ENCODE measurements at places on chromosomes 4 and X.

DNA sequence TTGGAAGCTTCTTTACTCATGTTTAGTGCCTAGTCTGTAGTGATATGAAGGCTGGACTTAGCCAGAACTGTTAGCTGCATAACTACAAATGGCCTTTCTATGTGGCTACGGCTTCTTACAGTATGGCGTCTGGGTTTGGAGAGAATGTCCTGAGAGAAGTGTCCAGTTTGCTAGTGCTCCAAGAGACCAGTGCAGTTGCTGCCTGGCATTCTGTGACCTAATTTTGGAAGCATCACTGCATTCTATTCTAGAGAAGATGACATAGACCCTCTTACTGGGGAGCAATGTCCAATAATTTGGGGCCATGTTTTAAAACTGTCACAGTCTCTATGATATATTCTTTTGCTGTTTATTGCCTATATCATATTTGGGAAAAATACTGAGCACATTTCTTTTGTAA lies 74.2 kb downstream of the STAG2 start:
- DNase-seq = no peak

DNA sequence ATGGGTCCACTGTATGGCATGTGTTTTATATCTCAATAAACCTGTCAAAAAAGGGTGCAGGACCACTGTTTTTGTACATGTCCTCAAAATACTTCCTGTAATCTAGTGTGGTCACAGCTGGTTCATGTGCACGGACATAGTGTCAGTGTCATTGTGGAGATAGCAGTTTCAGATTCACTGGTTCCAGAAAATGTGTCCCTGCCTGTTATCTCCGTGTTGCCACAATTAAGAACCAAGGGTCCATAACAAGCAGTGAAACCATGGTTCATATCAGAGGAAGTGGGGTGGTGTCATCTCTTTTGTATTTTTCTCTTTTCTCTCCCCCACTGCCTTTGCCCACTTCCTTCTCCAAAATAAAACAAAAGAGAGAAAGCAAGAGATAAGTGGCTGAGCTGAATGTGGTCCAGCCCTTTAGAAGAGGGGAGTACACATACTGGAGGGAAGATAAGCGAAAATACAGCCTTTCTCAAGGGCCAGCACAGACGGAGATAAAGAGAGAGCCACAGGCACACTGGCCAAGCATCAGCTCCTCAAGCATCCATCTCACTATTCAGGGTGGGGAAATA lies 51.2 kb downstream of the TBL1X start:
- DNase-seq = no peak

DNA sequence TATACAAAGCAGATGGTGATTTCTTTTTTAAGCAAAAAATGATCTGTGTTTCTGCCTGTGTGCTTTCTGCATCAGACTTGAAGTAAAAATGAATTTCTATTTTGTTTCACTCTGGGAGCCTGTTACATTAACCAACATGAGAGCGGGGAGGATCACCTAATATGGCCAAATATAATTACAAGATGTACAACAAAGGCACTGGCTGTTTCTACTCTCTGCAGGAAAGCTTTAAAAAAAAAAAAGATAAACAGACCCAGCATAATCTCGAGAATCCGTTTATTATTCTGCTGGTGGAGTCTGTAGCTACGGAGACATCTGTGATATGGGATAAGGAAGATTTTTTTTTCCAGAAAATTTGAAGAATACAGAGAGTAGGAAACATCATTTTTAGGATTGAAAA lies 103.6 kb downstream of the COMMD8 start:
- no peak for DNase-seq

DNA sequence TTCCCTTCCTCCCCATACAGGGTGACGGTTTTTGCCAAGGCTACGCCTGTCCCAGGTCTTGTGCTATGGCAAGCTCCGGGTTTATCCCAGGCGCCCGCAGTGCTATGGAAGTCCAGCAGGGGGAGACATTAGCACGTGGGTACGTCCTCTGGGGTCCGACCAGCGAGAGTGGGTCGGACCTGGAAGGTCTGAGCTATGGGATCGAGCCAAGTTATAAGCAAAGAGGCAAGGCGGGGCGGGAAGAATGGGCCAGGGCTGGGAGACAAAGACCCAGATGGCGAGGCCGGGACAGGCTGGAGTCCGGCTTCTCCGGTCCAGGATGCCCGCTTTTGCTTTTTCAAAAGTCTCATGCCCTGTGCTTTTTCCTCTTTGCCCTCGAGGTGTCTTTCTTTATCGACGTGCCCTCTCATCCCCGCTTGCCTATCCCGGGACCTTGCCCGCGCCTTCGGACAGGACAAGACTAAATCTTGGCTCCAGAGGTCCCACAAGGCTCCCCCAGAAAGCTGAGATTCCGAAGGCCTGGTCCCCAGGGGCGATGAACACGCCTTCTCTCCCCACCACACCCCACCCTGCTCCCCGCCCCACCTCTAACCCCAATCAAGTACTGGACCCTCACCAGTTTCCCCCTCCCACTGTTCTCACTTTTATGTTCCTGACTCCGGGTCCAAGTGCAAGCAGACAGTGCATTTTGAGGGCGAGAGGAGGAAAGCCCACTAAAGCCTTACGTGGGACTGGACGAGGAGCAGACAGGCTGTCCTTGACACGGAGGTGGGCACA lies 785 bp upstream of the EFNB1 start:
- DNase-seq = peak; percentile 51

DNA sequence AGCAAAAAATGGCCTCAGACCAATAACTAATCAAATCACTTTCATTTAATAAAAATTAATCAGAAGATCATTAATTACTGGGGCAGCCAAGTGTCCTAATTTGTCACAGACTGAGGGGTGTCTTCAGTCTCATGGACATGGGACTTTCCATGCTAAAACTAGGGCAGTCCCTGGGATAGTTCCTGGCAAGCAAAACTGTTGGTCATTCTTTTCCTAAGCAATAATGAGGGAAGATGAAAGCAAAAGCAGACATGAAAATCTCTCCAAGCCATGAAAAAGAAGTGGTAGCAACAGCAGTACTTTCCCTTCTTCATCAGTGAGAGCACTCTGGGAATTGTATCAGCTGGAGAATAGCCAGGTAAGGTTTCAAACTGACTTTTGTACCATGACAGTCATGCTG lies 3.7 kb upstream of the ANTXR2 start:
- DNase-seq = no peak

- DNase-seq = peak; percentile 64
Measured at GRCh38 chr4:153466081-153466948, at the start of gene TMEM131L. TSS of gene TMEM131L (plus strand) at chr4:153466360. CDS start at chr4:153466398, 38 bp downstream.

- DNase-seq = no peak
Measured at GRCh38 chrX:43002526-43003203, 224.7 kb upstream of the PPP1R2C start.

- DNase-seq = no peak
Measured at GRCh38 chrX:124194901-124195300, 137.6 kb upstream of the TEX13D start.

- DNase-seq = no peak
Measured at GRCh38 chr4:173301518-173302201, 32.5 kb downstream of the HMGB2 start.

DNA sequence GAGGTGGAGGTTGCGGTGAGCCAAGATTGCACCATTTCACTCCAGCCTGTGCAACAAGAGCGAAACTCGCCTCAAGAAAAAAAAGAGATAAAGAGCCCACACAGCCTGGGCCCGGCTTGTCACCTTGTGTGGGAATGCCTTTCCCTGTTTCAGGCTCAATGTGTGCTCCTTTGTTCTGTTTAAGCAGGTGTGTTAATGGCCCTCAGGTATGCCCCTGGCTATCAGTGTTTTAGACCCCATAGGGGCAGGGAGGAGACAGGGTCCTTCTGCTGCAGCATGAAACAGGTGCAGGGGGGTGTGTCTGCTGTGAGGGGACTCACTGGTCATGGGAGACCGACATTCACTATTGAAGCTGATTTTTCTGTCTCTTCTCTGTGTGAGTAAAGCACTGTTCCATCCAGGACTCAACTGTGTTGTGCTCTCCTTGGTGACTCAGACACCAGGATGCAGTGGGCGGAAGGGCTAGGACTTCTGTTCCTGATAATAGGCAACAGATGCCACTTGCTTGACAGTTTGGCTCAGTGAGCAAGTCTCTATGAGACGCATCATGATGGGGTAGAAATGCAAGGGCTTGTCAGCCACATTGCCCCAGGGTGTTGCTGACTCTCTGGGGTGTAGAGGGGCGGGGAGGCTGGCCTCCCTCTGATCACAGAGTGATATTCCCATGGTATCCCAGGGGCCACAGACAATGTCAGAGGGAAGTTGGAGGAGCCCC lies 15.6 kb upstream of the LAP3 start:
- no peak for DNase-seq

DNA sequence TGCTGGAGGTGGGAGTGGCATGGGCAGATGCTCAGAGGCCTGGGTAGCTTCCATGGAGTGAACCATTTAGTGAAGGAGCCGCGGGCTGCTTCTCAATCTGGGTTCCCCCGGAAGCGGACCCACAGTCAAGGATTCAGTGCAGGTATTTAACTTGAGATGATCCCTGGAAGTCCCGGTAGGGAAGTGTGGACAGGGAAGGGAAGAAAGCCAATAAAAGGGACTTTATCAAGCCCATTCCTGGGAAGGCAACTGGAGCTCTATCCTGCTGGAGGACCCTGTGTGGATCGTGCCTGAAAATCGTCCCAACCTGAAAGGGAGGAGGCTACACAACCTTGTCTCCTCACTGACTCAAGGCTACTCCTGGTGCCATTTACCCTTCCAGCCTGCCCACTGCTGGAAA lies 76.9 kb downstream of the DHX15 start:
- no peak for DNase-seq

DNA sequence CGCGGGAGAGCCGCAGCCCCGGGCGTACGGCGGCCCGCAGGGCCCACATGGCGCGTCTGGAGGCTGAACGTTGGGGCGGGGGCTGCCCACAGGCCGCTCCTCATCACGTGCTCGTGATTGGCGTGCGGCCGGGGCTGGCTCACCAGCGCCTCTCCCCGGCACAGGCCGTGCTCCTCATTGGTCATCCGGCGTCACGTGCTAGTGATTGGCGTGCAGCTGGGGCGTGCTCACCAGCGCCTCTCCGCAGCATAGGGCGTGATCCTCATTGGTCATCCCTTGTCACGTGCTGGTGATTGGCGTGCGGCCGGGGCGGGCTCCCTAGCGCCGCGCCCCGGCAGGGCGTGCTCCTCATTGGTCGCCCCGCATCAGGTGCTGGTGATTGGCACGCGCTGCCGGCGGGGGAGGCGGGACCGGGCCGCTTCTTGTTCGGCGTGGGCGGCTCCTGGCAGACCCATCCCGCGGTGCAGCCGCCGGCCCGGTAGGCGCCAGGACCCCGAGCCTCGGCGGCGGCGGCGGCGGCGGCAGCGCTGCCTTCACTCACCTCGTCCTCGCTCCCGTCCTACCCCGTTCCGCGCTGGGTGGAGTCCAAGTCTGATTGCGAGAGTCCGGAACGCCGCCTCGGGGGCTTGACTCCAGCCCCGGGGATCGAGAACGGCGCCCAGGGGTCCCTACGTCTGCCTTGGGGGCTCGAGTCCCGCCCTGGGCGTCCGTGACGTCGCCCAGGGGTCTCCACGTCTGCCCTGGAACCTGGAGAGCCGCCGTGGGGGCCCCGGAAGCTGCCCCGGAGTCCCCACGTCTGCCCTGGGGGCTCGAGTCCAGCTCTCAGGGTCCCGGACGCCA lies at the start of gene GTPBP6:
Gene GTPBP6 (minus strand): TSS at position 58 of the 840 bp plus-strand sequence. CDS start 9 bp downstream, at position 49.
- peak; percentile 97 for DNase-seq

- DNase-seq = no peak
Measured at GRCh38 chr4:37477126-37477525, 209.1 kb downstream of the RELL1 start.

DNA sequence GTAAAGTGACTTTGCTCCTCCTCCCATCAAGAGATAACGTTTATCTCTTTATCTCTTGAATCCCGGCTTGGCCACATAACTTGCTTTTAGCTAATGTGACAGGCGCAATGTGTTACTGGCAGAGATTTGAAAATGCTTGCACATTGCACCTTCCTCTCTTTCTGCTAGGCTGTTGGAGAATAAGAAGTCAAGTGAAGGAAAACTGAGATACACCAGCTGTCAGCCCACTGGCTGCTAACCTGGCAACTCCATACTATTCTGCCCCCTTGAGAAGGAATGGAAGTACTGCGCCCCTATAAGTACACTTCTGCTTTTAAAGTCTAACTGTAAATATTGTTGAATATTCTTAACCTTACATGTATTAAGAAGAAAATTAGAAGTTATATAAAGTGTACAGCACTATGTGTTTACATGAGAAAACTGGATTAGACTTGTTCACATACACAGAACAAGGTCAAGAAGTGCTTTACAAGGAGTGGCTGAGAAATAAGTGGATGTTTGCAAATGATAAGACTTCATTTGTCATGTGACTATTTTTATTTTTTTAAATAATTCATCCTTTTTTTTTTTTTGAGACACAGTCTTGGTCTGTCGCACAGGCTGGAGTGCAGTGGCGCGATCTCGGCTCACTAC lies 424.5 kb upstream of the CTSO start:
- DNase-seq = no peak

- no peak for DNase-seq
Measured at GRCh38 chrX:18769812-18770573, 62.5 kb downstream of the PPEF1 start.

DNA sequence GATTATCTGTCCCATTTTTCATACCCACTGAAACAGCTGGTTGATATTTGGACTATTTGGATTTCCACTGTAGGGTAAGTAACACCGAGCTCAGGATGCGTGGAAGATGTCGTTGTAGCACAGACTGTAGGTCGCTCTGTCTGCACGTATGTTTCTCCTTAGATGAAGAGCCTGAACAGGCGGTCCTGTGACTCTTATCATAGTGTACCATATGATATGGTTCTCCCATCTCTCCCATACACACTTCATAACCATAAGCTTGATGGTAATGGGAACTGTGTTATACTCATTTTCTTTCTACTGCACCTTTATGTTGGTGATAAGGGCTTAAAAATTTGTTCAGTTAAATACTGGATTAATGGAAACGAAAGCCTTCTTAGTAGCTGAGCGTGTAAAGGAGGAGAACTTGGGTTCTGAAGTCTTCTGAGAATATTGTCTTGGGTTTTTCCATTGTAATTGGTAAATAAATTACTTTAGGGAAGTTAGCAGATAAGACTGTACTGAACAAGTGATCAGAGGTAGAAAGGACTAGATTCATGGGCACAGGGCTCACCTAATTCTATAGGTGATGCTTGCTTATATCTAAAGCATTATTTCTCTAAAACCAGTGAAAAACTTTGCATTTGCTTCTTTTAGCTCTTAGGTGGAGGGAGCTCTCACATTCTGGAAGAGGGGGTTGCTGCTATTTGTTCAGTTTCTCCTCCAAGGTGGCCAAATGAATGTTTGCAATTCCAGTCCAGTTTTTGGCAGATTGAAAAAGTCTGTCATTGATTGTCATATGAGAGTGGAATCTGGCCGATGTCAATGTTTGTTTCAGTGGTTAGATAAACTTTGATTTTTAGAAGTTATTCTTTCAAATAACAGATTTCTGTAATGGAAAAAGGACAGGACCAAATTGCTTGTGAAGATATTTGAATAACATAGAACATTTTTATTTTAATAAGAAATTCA lies 15.8 kb downstream of the SMAD1 start:
- no peak for DNase-seq

- DNase-seq = no peak
Measured at GRCh38 chrX:25049357-25049756, 33.6 kb upstream of the ARX start.

DNA sequence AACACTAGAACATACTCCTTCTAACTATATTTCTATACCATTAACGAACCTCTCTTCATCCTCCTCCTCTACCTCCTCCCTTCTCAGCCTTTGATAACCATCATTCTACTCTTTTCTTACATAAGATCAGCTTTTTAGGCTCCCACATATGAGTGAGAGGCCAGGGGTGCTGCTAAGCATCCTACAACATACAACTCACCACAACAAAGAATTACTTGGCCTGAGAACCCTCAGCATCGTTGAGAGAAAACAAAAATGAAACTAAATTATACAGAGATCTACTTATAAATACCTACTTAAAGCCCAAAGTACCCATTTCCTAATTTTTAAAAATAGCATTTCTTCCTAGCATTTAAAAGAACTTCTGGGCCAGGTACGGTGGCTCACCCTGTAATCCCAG lies 77.7 kb downstream of the CC2D2A start:
- DNase-seq = no peak

Data from stimulated activated CD4-positive, alpha-beta T cell treated with anti-CD3 and anti-CD28 coated beads, TNF-alpha, amount 100 ng/mL, for 24 hours (primary cell).